ENCODE measurements at places on chromosomes 7 and 10.

- DNase-seq = no peak
These were observed 3.6 kb downstream of the CCNY start for GRCh38 chr10:35339942-35340341.

DNA sequence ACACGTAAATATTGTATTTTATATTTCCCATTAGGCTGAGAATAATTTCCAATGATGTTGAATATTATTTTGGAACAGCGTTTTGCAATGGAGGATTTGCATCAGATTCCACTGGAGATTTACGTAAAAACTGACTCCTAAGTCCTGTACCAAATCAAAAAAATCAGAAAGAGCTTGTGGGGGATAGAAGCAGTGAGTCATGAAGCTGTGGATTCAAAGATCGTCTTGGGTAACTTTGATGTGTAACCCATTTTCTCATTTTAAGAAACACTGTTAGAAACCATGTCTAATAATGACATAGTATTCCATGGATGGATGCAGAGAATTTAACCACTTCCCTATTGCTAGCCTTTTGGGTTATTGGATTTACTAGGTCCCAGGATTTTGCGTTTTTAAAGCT lies 158.6 kb downstream of the INHBA start:
- no peak for DNase-seq

DNA sequence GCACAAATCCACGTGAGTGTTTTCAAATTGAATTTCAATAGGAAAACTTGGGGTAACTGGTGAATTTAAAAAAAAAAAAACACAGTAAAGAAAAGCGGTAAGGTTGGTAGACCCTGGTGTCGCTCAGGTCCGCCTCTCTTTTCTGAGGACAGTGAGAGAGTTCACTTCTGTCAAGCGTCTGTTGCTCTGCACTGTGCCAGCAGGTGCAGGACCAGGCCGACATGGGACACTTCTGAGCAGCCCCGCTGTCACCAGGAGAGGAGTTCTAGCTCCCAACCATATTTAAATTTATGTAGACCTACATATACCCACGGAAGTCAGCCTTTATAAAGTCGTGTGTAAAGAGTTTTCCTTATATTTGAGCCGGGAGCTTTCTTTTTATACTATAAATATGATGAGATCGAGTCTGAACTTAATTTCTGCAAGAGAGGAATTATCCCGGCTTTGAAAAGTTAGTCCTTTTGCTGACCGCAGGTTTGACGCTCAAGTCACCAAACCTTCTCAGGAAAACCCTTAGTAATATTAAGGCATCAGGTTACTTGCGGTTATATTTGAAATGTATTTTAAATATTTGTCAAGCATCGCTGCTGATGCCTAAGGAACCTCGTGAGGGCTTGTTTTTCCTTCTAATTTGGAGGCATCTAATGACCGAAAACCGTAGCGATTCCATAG lies 531 bp downstream of the IKZF1 start:
- peak; percentile 26 for DNase-seq

GRCh38 chr7:120256344-120257070 lies 16.5 kb upstream of the KCND2 start:
- DNase-seq = no peak

GRCh38 chr10:80133206-80133605 lies 676 bp downstream of the PLAC9 start:
- no peak for DNase-seq

DNA sequence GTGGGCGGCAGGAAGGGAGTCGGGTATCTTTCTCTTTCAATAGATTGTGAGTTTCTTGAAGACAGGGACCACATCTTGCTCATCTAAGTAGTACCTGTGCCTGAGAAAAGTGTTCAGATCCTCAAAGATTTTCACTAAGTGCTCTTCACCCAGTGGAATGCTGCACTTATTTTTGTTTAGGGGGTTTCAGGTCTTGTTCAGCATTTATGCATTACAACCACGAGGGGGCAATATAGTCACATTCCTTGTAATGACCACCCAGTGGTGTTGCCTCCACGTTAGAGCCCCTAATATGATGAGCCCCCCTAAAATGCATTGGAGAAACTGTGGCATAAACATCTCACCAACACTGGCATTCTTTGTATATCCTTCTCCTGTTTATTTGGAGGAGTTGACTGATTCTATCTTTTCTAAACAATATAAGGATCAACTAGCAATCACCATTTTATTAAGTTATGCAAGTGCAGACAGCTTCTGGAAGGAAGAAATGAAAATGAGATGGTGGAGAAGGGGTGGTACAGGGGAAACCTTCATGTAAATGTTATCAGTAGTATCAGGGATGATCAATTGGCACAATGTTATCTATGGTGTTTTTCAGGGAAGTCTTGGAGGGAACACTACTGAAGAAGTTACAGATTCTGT lies 3.1 kb upstream of the PAPSS2 start:
- no peak for DNase-seq

DNA sequence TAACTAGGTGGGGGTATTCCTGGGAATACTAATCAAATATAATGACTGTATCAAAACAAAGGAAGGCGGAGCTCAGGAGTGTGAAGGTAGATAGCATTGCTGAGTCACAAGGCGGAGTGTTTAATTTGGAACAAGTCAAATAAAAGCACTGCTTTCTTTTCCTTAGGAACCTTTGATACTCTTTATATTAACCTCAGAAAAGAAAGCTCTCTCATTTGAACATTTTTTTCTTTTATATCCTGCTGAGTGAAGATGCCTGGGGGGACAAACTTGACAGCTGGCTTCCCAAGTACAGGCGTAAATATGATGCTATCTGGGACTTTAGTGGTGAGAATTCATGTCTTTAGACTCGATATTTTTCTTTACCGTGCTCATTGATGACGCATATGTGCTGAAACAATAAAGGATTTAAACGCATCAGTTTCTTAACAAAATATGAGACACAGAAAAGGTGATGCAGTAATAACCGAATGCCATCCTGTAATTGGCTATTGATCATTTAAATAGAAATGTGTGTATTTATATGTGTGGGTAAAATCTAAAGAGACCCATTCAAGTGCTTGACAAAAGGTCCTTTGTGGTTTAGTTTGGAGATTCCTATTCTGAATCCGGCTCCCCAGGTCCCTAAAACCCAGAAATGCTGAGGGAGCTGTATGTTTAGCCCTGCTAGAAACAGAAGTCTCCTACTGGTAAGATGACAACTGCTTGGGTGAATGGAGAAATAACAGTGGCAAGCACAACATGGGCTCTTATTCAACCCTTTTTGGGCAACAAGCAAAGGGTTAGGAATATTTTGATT lies 102.7 kb downstream of the PRTFDC1 start:
- DNase-seq = no peak

GRCh38 chr7:4240520-4241303 lies 441.4 kb upstream of the FOXK1 start:
- DNase-seq = no peak
